ENCODE measurements at places on chromosomes 3 and 15. TPM values are rescaled to one million over a fixed set of nuclear protein-coding genes. Genes with fewer than 3 reads are reported as not detected.

DNA sequence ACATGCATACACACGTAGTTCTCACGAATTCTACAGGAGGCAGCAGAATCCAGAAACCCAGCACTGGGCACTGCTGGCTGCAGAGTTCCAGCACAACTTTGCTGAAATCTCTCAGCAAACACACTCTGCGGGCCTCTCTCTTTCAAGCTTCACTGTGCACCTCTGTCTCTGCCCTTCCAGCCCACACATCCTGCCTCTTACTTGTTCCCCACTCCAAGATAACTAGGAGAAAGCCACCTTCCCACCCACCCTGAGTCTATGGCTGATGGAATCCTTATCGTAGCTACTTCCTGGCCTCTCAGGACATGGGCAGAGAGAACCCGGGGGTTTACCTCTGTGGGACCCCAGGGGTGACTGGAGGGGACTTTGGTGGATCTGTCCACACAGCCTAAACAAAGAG lies 11.9 kb downstream of the ANP32A start:
- H3K27ac ChIP-seq, result no peak overlapping the region
- H3K36me3 ChIP-seq, result no peaks in the 10 kb centered on the region
- H3K27me3 ChIP-seq, result no peaks in the 10 kb centered on the region
- no peak for DNase-seq
- H3K4me3 ChIP-seq, result no peak overlapping the region

The TMC3 gene
- 2.7 TPM for total RNA-seq

The MGLL gene
- total RNA-seq, result 35.6 TPM

The PTH1R gene
- total RNA-seq, result 13.0 TPM

- no peak overlapping the region for H3K4me3 ChIP-seq
- peaks cover under 1% of the 10 kb centered on the region for H3K4me1 ChIP-seq
- no peak for DNase-seq
Observed at GRCh38 chr3:127717357-127718244, 44.8 kb downstream of the ABTB1 start.

DNA sequence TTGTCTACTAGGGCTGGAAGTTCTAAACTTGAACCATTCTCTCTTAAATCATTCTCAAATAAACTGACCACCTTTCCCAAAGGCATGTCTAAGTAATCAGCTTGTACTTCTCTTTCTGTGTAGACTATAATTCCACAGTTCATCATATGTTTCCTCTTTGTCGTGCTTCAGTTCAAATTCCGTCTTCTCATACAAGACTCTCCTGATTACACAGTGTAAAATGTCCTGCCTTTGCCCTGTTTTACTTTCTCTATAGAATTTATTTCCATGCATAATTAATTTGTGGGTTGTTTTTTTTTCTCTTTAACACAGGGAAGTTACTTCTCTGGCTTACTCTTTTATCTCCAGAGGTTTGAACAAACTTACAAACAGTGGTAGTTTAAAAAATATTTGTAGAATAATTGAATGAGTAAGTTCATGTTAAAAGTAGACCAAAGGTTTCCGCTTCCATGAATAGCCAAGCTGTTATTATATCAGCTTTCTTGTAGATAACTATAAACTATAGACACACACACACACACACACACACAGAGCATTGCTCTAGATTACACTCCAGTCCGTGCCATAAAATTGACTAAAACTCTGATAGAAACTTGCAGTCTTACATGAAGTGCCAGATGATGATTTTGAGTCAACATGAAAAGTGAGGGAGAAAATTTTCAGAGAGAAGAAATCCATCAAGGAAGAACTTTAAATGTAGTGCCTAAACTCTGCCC lies 119.0 kb downstream of the SUCNR1 start:
- H3K4me1 ChIP-seq, result no peaks in the 10 kb centered on the region

The HCLS1 gene
- 35.4 TPM for total RNA-seq
